Endothelial cell of coronary artery (primary cell): ENCODE measurements at places on chromosomes 12 and 14. TPM values are rescaled to one million over a fixed set of nuclear protein-coding genes. Genes with fewer than 3 reads are reported as not detected.

The RD3L gene
- not detected in 2 replicates for total RNA-seq

The TPPP2 gene
- not detected in 2 replicates for total RNA-seq

The C3AR1 gene
- 0.09 and 0.28 TPM in 2 replicates for total RNA-seq

The MNAT1 gene
- total RNA-seq: 48.6 and 49.3 TPM in 2 replicates
